ENCODE measurements at places on chromosomes 5 and 9.

DNA sequence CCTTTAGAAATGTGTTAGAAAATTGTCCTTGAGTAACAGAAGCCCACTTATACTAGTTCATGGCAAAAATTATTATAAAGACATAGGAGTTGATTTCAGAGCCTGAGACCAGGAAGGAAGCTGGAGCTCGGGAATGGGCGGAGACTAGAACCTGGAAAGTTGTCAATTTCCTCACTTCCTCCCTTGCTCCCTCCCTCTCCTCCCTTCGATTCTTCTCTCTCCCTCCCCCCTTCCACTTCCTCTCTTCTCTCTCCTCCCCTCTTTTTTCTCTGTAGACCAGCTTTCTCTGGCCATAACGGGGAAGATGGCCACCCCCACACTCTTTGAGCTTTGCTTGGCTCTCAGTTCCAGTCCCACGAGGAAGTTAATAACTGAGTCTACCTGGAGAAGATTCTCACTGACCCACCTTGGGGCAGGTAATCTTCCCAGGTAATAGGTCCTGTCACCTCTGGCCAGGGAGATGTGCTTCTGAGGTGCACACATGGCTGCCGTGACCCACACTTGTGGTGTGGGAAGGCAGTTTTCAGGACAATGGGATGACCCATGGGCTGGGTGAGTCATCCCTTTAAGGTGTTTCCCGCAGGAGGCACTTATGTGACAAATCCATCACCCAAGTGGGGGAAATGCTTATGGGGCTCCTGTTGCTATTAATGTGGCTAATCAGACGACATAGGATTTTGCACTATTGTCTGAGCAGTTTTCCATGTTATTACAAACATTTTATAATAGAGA, 78.7 kb downstream of the HSPA4 start:
- DNase-seq: no peak

GRCh38 chr5:38433160-38433861, 123.1 kb downstream of the LIFR start:
- DNase-seq: no peak

DNA sequence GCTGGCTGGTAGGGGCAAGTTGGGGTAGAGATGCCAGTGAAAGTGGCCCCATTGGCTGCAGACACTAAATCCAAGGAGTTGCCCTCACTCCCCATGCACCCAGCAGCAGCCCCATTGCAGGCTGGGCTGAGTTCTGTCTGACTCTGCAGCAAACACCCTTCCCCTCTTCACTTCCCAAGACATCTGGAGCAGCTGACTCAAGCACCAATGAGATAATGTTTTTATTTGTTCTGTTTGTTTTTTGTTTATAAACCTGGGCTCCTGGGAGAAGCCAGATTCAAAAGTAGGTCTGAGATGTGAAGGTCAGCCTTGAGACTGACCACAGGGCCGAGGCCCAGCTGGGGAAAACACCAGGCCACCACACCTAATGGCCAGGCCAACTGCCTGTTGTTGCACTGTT, 545.9 kb upstream of the KLF4 start:
- DNase-seq: no peak

GRCh38 chr9:93436218-93436617, 15.3 kb upstream of the FAM120A start:
- no peak for DNase-seq

DNA sequence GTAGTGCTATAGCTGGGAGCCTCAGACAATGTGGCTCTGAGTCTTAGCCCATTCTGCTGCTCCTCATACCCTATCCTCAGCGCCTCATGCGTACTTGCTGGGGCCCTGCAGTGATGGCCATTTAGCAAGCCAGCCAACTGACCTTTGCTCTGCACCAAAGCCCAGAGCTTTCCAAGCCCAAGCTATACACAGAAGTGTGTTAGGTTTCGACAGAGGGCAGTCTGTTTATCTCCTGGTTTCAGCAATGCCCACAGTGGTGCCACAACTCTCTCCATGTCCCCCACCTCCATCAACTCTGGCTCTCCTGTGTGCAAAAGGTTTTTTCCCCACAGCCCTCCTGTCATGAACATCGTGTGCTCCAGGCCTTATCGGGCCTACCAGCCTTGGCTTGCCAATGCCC, 16.9 kb downstream of the GNG10 start:
- no peak for DNase-seq

- DNase-seq: no peak
Measured at GRCh38 chr5:139340051-139340450, 1.6 kb upstream of the PAIP2 start.

DNA sequence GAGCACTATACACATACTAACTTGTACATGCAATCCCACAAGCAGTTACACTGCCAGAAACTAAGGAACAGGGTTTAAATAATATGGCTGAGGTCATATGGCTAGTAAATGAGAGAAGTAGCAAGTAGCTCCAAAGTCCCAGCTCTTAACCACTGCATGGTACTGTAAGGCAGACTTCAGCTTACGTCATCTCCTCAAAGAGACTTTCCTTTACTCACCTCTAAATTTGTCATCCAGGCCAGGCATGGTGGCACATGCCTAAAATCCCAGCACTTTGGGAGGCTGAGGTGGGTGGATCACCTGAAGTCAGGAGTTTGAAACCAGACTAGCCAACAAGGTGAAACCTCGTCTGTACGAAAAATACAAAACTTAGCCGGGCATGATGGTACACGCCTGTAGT, 20.4 kb upstream of the SELENOP start:
- DNase-seq: no peak

GRCh38 chr5:5141625-5142525, 1.7 kb downstream of the ADAMTS16 start:
- DNase-seq: no peak

DNA sequence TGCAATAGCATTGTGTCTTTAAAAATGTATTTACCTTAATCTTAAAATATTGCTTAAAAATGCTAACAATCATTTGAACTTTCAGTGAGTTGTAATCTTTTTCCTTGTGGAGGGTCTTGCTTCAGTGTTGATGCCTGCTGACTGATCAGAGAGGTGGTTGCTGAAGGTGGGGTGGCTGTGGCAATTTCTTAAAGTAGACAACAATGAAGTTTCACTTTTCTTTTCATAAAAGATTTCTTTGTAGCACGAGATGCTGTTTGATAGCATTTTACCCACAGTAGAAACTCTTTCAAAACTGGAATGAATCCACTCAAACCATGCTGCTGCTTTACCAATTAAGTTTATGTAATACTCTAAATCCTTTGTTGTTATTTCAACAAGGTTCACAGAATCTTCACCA, 50.8 kb downstream of the NR3C1 start:
- peak; percentile 13 for DNase-seq

DNA sequence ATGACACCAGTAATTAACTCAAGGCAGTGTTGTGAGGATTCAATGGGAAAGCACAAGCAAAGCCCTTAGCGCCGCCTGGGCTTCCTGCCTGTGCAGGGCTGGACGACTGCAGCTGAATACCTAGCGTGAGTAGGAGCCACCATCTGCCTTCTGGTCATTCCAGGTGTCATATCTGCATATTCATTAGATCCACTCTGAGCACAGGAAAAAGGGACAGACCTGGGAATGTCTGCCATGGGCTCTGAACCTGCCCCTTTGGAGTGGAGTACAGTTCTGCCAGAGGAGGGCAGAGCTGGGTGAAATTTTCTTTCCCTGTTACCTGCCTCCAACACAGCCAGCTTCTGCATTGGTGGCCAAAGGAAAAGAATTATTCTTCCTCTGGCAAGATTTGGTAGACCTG, 298.8 kb downstream of the NSG2 start:
- DNase-seq: no peak

GRCh38 chr5:33631786-33632185, 191.0 kb downstream of the TARS1 start:
- DNase-seq: no peak
